MG63 (cell line): ENCODE measurements at places on chromosomes 6 and 20. TPM values are rescaled to one million over a fixed set of nuclear protein-coding genes. Genes with fewer than 3 reads are reported as not detected.

DNA sequence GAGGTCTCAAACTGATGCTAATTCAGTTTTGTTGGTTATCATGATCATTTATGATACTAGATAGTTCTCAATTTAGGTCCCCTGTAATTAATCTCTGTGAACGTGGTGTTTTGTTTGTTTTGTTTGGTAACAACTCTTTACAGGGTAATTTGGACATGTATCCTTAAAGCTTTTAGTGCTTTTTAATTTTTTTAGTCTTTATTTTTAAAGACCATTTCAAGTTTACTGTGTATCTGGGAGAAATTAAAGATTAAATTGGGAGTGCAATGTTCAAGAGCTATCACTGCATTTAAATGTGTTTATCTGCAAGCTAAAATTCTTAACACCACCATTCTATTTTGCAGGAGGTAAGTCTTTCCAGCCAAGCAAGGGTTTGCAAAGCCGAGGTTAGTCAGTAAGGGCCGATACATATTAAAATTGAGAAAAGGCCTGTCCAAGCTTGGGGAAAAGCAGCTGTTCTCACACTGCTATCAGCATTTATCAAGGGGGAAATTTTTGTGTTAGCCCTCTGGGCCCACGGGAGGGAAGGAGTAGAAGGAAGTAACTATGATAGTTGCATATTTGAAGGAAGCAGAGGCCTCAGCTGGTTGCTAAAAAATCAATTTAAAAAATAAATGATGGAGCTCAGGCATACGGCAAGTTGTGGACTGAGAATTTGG, 59.3 kb upstream of the ZNF217 start:
- DNase-seq, result no peak

DNA sequence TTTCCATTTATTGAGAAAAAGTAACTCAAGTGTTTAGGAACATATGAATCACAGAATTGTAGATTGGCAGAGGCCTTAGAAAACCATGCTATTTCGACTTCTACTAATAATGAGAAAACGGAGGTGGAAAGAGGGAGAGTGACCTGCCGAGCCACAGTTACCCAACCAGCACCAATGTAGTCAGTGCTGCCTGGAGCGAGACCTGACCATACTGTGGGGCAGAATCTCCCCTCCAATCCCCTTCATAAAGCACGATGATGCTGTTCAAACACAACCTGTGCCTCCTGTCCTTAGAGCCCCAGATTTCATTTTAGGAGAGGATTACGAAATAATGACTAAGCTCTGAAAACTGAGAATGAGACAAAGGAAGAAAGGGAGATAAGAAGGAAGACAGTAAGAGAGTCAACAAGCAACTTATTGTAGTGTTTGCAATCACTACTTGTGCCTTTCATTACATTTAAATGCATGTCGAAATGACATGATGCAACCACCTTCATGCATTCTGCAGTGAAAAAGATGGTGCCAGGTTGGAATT, 70.6 kb downstream of the ATXN1 start:
- DNase-seq, result no peak

DNA sequence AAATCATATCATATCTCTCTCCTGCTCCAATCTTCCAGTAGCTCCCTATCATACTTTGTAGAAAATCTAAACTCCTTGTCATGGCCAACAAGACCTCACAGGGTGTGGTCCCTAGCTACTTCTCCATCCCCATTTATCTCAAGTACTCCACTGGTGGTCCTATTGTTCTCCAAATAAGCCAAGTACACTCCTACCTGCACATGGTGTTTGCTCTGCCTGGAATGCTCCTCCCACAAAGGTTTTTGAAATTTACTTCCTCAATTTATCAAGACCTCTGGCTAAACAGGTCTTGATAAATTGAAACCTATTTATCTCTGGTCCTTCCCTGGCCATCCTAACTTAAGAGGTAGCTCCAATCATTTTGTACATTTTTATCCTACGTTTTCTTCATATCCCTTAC, 12.1 kb downstream of the TMX4 start:
- DNase-seq, result no peak

- DNase-seq, result no peak
Observed at GRCh38 chr20:45523821-45524220, 8.4 kb upstream of the SPINT3 start.

The BFSP1 gene
- 0.99 and 2.3 TPM in 2 replicates for total RNA-seq

The TINAG gene
- total RNA-seq, result not detected in 2 replicates
